LoVo (cell line): ENCODE measurements at places on chromosomes 16 and 17.

DNA sequence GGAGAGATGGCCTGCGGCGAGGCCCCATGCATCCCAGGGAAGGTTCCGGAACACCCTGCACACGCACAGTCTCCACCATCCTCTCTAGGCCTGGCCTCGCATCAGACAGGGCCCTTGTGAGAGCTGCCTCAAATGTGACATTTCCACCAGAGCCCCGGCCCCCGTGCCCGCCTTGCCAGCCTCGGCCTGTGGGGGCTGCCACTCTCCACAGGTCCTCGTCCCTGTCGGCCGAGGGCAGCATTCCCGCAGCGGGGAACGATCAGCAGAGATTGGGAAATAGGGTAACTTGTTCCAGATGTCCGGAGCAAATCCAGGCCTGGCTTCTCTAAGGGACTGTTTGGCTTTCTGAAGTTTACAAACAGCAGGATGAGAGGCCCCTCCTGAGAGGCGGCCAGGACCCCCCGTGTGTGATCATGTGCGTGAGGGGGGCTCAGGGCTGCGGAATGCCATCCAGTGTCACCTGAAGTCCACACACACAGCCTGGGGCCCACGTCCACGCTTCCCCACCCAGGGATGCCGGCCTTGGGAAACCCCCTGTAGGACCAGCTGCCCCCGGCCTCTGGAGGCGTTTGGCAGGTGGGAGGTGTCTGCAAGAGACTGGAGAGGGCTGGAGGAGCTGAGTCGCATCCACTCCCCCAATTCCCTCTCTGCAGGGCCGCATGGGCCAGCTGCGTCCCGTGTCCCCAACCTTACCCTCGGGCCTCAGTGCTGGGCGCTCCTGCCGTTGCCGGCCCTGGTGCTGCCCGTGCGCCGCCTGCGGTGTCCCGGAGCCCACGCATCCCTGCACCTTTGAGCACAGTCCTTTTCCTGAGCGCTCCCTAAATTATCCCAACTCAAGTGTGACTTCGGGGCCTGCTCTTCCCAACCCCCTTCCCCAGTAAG, 70.4 kb downstream of the ZDHHC7 start:
- no peak for DNase-seq

DNA sequence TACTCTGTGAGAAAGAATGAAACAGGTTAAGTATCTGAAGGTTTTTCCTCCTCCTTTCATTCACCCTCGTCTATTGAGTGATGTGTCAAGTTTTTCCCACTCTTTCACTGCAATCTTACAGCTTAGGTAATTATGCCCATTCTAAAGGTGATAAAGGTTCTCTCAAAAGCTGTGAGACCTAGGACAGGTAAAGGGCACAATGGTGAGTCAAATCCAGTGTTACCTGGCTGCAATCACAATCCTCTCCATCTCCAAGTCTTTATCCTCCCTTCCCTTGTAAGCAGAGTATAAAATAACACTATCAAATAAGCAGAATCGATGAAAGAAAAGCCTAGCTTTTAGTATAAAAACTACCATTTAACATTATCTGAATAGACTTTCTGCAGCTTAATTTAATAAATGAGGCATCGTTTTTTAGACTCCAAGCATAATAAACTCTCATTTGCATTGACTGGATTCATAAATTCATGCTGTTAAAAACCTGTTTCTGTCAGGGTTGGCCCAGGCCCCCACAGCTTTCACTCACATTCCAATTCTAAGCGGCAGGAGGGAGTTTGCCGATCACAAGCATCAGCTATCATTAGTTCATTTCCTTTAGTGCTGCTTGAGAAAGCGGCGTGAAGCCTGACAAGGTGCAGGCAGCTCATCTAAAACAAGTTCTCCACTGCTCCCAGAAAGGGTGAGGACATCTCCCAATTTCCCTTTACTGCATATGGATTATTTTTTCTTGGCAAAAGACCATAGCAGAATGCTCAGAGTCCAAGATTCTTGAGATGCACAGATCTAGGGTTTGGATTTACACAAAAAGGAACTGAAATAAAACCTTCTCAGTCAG, 67.8 kb downstream of the CDH8 start:
- DNase-seq: no peak

DNA sequence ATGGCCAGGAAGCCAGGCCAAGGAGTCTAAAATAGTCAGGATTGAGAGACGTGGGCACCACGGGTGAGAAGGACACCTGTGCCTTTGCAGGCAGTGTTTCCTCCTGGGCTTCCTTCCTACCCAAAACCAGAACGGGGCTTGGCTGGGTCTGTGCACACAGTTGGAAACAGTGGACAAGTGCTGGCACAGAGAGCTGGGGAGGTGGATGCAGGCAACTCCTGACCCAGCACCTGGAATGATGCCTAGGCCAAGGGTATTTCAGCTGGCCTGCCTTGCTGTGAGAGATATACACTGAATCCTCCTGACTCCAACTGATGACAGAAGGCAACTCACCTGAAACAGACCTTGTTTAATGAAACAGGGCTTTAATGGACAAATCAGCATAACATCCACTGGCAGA, 186.2 kb downstream of the SLC39A11 start:
- DNase-seq: no peak

- no peak for DNase-seq
Observed at GRCh38 chr17:17757391-17757791, 76.1 kb downstream of the RAI1 start.

GRCh38 chr16:4371357-4372000, at the start of gene VASN:
Gene VASN (plus strand): TSS chr16:4371848. CDS start chr16:4380878, 9,030 bp downstream.
- peak; percentile 61 for DNase-seq

- peak; percentile 45 for DNase-seq
Observed at GRCh38 chr17:73013816-73014663, 78.4 kb downstream of the SLC39A11 start.
